ENCODE measurements at places on chromosomes 7 and 10.

DNA sequence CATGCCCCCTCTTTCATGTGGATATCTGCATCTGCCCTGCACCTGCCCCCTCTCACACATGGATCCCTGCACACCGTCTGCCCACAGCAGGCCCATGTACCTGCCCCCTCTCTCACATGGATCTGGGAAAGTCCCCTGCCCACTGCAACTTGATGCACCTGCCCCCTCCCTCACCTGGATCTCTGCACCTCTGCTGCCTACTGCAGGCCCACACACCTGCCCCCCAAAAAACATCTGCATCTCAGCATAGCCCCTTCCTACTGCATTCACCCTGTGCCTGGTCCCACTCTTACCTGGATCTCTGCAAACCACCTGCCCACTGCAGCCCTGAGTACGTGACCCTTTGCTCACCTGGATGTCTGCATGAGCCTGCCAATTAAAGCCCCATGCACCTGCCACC, 479.8 kb downstream of the PTPRN2 start:
- no peak for DNase-seq

DNA sequence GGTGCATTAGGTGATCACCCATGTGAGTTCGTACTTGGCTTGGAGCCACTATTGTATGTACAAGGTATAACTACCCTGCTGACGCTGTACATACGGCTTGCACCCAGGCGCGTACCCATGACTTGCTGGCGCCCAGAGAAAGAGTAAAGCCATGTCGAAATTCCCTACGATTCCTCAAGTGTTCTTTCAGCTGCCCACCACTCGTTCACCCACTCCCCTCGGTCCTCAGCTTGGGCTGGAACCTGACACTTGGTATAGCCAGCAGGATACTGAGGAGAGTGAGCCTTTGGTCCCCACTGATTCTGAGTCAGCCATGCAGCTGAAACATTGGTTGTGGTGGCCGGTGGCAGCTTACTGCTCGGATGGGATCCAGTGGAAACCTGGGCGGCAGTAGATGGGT, 241.5 kb downstream of the CACNA2D1 start:
- DNase-seq = no peak

- no peak for DNase-seq
These were observed 87.3 kb upstream of the TES start for GRCh38 chr7:116122972-116123595.

DNA sequence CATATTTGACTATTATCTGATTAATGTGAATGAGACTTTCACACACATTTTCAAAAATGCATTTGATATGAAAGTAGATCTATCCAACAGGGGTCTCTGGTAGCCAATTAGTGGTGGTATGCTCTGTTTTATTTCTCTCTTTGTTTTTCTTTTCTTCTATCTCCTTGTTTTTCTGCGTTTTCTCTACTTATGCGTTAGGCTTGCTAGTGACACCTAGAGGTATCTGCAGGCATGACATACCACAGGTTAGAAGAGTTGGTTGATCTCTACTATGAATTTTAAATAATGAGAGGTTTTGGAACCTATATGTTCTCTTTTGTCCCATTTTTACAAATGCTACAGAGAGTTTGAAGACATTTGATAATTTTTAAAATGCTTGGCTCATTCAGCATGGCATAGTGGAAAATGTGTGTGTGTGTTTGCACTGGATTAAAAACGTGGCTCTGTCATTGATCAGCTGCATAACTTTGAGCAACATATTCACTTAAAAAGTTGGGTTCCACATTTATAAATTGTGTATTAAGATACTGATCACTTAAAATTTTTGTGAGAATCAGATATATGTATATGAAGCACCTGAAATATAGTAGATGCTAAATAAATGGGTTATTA, 28.1 kb upstream of the PLXDC2 start:
- DNase-seq = no peak

- DNase-seq = no peak
These were observed 6.0 kb downstream of the ATP6V1F start for GRCh38 chr7:128868624-128869137.

DNA sequence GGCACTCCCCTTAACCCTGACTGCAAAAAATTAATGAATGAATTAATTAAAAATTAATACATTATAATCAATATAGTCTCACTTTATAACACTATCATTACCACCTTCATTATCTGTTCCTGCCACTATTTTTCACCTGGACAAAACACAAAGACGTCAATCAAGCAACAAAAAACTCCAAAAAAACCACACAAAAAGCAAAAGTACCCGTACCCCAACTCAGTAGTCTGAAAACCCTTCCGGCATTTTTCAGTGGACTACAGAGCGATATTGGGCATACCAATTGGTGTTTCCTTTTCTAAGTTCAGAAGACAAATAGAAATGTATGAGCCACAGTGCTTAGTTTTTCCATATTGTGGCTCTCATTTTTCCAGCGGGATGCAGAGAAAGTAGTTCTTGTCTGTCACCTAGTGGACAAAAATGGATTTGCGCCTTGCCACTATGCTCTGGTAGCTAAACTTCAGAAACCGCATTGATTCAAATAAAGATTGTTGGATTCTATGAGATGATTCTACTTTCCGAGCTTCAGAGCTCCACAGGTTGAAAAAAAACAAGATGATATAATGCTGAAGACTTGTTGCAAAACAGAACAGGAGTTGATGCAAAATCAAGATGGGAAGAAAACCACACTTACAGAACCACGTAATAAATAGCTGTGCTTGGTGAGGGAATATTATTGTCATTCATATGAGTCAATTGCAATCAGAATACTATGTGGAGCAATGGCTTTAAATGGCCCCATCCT, 50.6 kb upstream of the ITGB1 start:
- DNase-seq = peak; percentile 60

DNA sequence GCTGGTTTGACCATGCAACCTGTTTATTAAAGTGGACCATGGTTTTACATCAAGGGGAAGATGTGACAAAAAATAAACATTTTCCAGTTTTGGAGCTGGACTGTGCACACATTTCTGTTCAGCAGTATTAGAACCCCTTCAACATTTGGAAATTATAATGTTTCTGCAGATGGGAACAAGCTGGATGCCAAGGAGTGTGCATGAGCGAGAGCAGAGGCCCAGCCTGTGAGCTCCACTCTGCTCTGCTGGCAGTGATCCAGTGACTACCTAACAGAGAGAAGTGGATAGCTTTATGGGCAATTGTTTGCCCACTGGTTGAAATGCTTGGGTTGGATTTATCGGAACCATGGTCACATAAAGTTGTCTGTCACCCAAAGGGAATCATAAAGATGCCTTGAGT, 456.7 kb downstream of the NRG3 start:
- no peak for DNase-seq

DNA sequence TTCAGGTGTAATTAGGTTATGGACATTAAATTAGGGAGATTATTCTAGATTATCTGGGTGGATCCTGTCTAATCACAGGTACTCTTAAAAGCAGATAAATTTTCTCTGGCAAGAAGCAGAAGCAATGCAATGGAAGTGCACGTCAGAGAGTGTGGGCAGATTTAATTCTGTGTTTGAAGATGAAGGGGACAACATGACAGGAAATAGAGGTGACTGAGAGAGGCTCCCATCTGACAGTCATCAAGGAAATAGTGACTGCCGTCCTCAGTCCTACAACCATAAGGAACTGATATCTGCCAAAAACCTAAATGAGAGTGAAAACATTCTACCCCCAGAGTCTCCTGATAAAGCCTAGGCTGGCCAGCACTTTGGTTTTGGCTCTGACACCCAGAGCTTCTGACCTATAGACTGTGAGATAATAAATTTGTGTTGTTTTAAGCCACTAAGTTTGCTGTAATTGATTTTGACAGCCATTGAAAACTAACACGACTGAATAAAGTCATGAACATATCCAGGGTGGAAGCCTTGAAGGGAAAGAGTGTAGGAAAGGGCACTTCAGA, 30.5 kb upstream of the DDX50 start:
- peak; percentile 11 for DNase-seq

GRCh38 chr10:96565774-96566173, 21.0 kb downstream of the TM9SF3 start:
- no peak for DNase-seq

GRCh38 chr10:62618576-62619412, 185.7 kb upstream of the ADO start:
- DNase-seq = no peak

GRCh38 chr7:103573479-103574058, 127.6 kb upstream of the SLC26A5 start:
- no peak for DNase-seq

DNA sequence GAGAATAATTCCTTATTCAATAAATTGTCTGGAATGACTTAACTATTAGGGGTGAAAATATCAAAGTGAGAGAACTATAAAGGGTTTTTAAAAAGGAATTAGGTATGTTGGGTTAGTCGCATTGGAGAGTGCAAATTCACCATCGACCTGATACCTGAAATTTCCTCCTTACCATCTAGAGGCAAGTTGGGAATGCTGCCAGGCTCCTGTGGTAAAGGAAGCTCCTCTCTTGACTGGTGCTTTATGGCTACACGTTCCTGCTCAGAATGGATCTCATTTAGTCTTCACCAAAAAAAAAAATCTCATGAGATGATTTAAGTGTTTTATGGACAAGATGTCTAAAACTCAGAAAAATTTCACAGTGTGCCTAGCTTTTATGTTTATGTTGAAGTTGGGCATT, 129.8 kb downstream of the EGFR start:
- DNase-seq = no peak

- no peak for DNase-seq
These were observed 138.9 kb upstream of the LYZL1 start for GRCh38 chr10:29150010-29150409.

DNA sequence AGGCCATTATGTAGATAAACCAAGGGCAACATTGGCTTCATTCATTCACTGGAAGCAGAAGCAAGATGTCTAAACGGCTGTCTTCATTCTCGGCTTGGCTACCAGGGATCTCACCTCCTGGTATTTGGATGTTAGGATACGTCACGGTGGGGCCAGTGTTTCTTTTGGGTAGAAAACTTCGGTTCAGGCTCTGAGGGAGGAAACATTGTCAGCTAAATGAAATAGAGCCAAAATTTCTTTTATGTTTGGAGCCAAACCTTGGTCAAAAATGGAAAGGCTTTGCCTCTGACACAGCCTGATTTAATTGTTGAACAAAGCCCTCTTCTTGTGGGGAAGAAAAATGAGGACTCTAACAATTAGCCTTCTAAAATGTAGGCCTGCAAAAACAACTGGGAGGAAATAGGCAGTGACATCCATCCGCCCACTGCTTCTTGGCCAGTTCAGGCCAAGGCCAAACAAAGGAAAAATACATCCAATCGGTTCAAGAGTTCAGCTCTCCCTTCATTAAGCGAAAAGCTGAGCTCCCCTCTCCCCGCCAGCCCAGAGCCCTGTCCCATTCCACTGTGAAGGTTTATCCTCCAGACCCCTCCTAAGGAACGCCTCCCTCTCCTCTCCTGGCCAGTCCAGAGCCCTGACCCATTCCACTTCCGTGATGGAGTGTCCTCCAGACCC, 44.4 kb downstream of the PFKFB3 start:
- DNase-seq = no peak

GRCh38 chr7:69961436-69961835, 363.2 kb downstream of the AUTS2 start:
- no peak for DNase-seq

- DNase-seq = no peak
These were observed 27.3 kb upstream of the SAMD8 start for GRCh38 chr10:75083972-75084833.

GRCh38 chr10:27399871-27400270, 104.2 kb upstream of the RAB18 start:
- no peak for DNase-seq

GRCh38 chr7:134141868-134142264, 14.7 kb downstream of the LRGUK start:
- no peak for DNase-seq

Data from activated CD4-positive, alpha-beta T cell treated with anti-CD3 and anti-CD28 coated beads, Interleukin-2, amount 50 U/mL, for 4 hours (primary cell).